T-helper 2 cell treated with Interferon-gamma antibody and Interleukin-4, amounts not matched to agents 5 μg/mL and 100 μg/mL, for 36 hours (primary cell): ENCODE measurements at places on chromosomes 7 and 10.

DNA sequence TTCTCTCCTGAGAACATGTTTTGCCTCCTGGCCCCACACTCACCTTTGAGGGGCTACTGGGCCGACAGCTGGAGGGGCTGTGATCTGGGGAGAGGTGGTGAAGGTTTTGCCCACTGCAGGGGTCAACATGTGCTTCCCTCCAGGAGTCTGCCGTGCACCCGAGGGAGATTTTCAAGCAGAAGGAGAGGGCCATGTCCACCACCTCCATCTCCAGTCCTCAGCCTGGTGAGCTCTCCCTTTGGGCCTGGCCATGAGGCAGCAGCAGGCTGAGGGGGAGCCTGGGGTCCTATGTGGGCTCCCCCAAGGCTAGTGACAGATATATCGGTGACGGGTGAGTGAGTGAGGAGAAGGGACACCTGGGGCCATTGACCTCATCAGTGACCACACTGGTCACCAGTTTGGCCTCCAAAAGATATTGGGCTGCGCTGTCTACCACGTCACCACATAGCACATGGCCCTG lies 6.6 kb downstream of the PGAM2 start:
- DNase-seq: no peak

- no peak for DNase-seq
These were observed 620.1 kb upstream of the DPP6 start for GRCh38 chr7:153432063-153432462.

- DNase-seq: no peak
These were observed 142.0 kb downstream of the HDAC9 start for GRCh38 chr7:18637516-18637915.

GRCh38 chr7:32500922-32501341 lies 5.6 kb downstream of the AVL9 start:
- DNase-seq: no peak

GRCh38 chr7:19017374-19017773 lies 100.1 kb downstream of the TWIST1 start:
- DNase-seq: no peak

DNA sequence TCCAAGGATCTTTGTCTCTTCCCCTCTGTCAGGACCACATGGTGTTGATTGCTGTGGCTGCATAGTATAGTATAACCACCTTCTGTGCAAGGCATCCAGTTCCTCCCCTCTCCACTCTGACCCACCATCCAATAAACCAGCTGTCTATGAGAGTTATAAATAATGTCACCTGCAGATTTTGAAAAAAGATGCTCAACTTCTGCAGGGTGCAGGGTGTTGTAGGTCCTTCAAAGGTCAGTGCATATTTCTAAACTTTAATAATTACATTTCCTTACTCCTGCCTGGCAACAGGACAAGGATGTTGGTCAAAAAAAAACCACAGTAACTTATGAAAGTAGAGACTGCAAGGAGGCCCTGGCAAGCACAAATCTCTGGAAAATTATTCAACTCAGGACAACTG lies 166.2 kb downstream of the PKD1L1 start:
- DNase-seq: no peak

DNA sequence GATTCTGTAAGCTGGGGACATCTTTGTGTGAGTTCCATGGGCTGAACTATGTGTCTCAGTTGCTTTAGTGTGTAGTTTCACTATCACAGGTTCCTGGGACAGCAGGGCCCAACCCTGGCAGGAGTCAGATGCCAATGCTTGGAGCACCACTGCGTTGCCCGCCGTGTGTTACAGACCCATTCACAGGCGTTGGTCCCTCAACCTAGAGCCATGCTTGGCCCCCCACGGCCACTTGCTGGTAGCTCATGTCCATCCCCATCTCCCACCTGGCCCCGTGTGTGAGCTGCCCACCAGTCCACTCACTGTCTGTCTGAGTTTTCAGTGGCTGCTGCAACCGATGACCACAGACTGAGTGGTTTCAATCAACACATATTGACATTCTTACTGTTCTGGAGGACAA lies 546.9 kb downstream of the TCERG1L start:
- no peak for DNase-seq

GRCh38 chr7:43700059-43700501 lies 29.2 kb downstream of the COA1 start:
- no peak for DNase-seq

DNA sequence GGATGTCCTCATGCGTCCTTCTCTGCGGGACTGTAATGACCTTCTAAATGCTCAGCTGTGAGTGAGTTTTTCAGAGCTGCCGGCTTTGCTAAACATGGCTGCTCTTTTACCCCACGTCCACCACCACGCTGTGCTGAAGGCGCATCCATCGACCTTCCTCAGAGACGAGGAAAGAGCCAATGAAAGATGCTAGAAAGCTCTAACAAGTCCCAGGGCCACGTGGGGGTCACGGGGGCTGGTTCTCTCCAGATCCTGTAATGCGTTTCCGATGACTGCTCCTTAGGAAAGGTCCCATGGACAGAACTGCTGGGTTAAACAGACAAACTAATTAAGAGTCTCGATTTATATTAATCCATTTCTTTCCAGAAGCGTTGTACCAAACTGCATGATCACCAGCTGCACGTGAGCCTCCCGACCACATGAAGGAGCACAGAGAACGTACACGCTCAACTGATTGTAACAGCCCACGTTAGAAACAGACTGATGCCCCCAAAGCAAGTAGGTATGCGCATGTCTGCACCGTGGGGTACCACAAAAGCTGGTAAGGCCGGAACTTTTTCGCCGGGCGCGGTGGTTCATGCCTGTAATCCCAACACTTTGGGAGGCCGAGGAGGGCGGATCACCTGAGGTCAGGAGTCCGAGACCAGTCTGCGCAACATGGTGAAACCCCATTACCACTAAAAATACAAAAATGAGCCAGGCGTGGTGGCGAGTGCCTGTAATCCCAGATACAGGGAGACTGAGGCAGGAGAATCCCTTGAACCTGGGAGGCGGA lies 109.6 kb downstream of the TCERG1L start:
- no peak for DNase-seq

- DNase-seq: no peak
These were observed 41.3 kb downstream of the RBM33 start for GRCh38 chr7:155685791-155686160.

GRCh38 chr7:143323653-143324052 lies 7.7 kb downstream of the CLCN1 start:
- no peak for DNase-seq

DNA sequence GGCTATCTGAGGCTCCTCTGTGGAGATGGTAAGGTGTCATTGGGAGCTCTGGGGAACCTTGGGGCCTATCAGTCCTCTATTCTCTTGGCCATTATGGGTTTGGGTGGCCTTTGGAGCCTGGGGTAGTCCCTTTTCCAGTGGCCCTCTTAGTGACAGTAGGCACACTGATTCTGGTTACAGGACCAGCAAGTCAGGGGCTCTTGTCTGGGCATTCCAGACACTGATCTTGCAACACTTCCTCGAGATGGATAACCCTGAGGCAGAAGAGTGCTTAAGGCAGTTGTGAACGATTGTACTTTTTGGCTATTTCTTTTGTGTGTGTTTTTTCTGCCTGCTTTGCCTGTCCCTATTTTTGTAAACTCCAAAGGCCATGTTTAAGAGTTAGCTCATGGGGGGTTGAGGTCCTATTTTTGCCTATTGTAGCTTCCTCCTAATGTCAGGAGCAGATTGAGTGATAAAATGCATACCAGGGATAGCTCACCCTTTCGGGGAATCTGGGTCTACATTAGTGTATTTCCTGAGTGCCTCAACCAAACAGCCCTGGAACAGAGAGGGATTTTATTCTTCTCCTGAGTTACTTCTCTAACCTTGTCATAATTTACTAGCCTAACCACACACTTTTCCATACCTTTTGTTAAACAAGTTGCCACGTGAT lies 61.2 kb downstream of the PRKAR2B start:
- no peak for DNase-seq

DNA sequence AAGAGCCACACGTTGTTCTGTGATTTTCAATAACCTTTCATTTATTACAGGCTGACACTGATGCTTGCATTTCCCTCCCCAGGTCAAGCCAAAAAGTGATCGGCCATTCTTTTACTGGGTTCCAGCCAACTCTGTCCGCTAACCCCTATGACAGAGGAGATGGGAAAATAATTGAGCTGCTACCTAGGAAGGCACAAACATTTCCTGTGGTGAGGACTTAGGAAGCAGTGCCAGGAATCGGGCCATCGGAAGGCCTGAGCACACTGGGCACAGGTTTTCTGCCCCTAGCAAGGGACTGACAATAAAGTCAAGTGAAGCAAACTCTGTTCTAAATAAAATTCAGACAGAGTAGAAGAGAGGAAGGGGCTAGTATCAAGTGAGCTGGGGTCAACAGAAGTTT lies 313.0 kb upstream of the AOAH start:
- no peak for DNase-seq

- DNase-seq: no peak
These were observed 19.7 kb upstream of the PRPF18 start for GRCh38 chr10:13567030-13567429.

DNA sequence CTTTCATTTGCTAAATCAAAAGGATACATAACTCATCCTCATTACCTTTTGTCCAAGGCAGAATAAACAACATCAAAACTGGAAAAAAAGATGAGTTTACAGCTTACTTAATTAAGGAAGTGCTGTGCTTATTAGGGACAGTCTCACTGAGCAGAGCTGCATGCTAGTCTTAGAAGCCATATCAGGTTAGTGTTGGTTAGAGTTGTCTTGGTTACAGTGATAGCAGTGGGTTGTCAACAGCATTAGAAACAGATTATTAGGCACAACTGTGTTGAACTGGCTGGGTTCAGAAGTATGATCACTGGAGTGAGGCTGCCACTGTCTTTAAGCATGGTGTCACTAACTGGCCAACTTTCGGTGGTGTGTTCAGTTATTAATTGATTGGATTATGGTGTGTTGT lies 503.9 kb upstream of the IGFBP3 start:
- no peak for DNase-seq

GRCh38 chr7:81213394-81213793 lies 294.5 kb upstream of the SEMA3C start:
- DNase-seq: no peak

DNA sequence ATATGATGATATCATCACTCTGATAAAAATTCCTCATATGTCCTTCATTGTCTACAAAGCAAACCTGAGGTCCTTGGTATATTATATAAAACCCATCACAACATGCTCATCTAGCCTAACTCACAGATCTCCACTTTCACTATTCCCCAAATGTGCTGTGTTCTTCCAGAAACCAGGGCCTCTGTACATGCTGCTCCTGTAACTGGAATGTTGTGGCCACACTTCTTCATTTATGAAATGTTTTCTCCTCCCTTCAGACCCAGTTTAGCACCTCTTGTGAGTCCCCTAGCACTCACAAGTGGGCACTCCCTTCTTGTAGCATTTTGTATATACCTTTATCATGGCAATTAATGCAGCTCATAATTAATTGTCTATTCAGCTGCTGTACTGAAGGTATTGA lies 61.9 kb downstream of the AASS start:
- DNase-seq: no peak

- no peak for DNase-seq
These were observed 67.7 kb downstream of the ARHGAP22 start for GRCh38 chr10:48536916-48537890.

DNA sequence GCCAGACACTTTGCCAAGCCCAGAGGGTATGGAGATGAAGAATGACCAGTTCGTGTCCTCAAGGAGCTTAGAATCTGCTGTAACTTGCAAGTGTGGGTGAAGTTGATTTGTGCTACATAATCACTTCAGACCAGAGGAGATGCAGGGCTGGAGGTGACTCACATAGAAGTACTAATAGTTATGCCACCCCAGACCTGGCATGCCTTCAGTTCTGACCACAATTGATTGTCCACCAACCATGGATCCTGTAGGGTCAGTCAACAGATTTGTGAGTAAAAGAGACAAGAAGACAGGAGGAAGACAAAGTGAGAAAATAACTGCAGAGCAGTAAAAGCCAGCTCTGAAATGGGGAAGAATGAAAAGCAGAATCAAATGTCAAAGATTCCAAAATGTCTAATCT lies 51.2 kb upstream of the BMPER start:
- DNase-seq: no peak

DNA sequence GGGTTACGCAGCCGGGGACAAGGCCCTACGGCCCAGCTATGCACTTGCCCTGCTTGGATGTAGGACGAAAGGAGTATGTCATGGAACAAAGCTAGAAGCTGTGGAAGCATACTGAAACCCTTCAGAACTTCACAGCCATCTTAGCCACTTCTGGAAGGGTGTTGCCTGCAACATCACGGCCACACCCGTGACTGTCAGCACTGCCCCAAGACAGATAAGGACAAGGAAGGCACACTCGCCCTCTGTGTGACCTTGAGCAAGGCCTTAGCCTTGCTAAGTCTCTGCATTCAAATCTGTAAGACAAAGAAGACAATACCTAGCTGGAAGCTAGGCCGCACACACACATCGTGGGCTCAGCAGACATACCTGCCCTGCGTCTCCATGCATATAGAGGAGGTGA lies 352.5 kb upstream of the MGMT start:
- DNase-seq: no peak

- no peak for DNase-seq
These were observed 207.0 kb upstream of the PPP2R2D start for GRCh38 chr10:131693766-131694165.

DNA sequence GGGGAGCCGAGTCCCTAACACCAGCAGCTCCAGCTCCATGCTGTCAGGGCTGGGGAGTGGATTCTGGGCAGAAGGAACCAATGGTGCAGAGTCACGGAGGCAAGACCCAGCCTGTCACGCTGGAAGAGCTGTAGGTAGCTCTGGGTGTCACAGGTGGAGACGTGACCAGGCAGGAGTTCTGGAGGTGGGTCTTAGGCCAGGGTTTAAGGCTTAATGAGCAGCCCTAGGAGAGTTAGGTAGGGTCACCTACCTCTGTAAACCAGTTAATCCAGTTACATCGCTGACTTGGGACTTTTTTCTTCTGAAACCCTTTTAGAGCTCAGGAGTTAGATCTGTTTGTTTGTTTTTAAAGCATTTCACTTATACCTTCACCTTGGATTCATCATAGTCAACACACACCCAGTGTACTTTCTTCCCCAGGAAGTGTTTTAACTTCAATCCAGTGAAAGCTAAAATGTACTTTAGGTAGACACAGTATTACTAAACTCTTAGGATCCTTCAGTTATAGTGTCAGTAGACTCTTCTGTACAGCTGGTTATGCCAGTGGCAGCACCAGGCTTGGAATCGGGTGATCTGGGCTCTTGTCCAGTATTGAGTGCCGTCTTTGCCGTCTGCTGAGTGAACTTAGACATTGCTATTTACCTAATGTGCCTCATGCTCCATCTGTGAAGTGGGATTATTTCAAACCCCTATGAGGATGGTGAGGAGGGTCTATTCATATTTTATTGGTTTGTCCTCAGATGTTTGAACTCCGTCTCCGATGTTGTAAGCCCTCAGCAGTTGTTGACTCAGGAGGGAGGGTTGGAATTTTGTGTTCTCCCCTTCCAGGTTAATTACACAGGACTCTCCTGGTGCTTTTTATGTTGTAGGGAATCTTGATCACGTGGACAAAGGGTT lies 31.0 kb downstream of the TACR2 start:
- DNase-seq: no peak

DNA sequence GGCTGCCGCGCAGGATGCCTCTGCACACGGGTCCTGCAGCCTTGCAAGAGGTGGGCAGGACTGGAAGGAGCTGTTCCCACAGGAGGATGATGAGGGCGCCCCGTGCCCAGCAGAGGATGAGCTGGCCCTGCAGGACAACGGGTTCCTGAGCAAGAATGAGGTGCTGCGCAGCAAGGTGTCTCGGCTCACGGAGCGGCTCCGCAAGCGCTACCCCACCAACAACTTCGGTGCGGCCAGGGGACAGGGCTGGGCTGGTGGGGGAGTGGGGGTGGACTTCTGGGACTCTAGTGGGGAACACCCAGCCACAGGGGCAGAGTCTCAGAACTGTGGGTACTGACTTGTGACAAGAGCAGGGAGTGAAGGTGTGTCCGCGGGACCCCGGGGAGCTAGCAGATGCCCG lies 16.0 kb downstream of the ZFYVE27 start:
- no peak for DNase-seq
